ENCODE measurements at places on chromosomes 3 and 15. TPM values are rescaled to one million over a fixed set of nuclear protein-coding genes. Genes with fewer than 3 reads are reported as not detected.

- H3K4me3 ChIP-seq = no peak overlapping the region
- H3K27me3 ChIP-seq = no peaks in the 10 kb centered on the region
- H3K27ac ChIP-seq = peak overlapping the region; percentile 52
- H3K36me3 ChIP-seq = peaks cover 2% of the 10 kb centered on the region
- peaks cover 36% of the 10 kb centered on the region for H3K4me1 ChIP-seq
- no peak for DNase-seq
Measured at GRCh38 chr3:61522626-61523025, 38.7 kb upstream of the PTPRG start.

GRCh38 chr15:63986751-63987341 is 59.4 kb downstream of the DAPK2 start:
- no peak overlapping the region for H3K27ac ChIP-seq
- DNase-seq = peak; percentile 15
- no peak overlapping the region for H3K4me3 ChIP-seq

DNA sequence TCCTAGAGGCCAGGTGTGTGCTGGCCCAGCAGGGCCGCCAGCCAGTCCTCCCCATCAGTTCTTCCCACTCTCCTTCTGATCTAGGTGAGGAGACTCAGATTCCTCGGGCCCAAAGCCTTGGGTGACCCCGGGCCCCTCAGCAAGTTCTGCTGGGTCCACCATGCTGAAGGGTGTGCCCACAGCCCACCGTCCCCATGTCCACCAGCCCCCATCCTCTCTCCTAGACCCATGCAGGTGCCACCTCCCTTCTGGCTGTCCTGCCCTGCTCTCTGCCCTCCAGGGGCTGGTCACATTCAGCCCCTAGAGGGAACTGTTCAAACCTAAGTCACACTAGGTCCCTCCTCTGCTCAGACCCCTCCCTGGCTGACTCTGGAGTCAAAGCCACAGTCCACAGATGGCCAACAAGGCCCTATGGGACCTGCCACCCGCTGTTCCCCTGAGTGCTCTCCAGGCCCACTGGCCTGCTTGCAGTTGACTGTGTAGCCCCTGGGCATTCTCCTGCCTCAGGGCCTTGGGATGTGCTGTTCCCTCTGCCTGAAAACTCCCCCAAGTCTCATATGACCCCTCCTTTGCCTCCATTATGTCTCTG is 878 bp upstream of the TLR9 start:
- DNase-seq = peak; percentile 23
- H3K4me3 ChIP-seq = peak overlapping the region; percentile 21
- peaks cover 8% of the 10 kb centered on the region for H3K36me3 ChIP-seq

DNA sequence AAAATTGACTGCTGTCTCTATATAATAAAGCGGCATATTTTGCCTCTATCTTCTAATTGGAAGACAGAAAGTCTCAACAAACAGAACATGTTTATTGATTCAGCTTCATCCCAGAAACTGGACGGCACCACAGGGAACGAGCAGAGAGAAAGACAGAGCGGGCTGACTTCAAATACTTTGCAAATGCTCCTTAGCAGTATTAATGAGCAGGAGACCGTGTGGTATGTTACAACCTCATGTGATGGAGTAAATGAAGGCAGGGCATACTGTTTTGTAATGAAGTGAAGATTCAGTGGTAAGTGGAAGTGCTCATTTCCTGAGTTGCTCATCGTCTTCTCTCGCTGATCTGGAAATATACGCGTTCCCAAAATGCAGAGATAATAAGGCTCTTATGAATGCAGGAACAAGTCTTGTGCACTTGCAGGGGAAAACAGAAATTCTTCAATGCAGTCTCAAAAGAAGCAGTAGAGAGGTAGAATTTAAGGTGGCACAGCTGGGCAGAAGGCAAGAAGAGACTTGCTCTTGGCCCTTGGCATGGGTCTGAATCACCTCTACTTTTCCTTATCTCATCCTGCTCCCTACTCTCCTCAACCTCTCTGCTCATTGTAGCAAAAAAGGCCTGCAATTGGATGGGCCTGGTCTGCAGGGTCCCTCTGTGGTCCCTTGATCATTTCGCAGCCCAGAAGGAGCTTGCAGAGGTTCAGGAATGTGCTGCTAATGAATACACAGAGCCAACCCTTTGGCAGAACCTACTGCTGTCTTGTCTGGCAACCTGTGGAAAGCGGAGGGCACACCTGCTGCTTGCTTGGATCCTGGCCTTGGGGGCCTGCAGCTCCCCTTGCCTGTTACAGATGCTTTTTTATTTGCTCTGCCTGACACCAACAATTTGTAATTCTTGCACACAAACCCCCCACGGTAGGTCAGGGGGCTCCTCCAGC is 604.9 kb upstream of the CFAP20DC start:
- H3K27me3 ChIP-seq = peaks cover 1% of the 10 kb centered on the region
- H3K4me3 ChIP-seq = no peak overlapping the region
- no peak overlapping the region for H3K27ac ChIP-seq
- no peak for DNase-seq
- peaks cover 1% of the 10 kb centered on the region for H3K36me3 ChIP-seq
- H3K4me1 ChIP-seq = no peaks in the 10 kb centered on the region

GRCh38 chr15:80554560-80554959 is 140.6 kb upstream of the ABHD17C start:
- no peak overlapping the region for H3K4me3 ChIP-seq
- H3K36me3 ChIP-seq = no peaks in the 10 kb centered on the region
- DNase-seq = no peak
- H3K4me1 ChIP-seq = no peaks in the 10 kb centered on the region

- peak overlapping the region; percentile 77 for H3K27ac ChIP-seq
- peaks cover 49% of the 10 kb centered on the region for H3K4me1 ChIP-seq
- peaks cover 8% of the 10 kb centered on the region for H3K36me3 ChIP-seq
- H3K4me3 ChIP-seq = no peak overlapping the region
- no peak for DNase-seq
Measured at GRCh38 chr3:48474619-48475018, 28.1 kb downstream of the ATRIP start.

DNA sequence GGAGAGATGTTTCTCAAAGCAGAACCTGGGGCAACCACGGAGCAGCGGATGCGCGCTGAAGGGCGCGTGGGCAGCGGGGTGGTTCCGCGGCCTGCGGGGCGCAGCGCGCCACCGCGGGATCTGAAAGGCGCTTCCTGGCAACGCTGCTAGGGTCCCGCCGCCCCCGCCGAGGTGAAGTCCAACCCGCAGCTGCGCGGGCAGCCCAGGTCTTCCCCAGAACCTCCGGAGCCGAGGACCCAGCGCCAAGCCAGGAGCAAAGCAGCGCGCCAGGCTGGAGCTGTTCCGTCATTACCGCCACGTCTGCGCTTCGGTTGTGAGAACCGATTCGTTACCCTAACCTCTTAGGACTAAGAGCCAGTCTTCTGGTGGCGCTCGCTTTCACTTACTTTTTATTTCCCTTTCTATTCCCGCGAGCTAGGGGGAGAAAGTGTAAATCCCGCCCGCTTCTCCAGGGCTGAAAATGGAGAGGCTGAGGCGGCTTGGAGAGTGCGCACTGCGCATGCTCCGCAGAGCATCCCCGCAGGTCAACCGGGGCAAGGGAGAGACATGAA is 3.2 kb upstream of the GABRG3 start:
- no peak overlapping the region for H3K4me3 ChIP-seq
- peaks cover 16% of the 10 kb centered on the region for H3K27me3 ChIP-seq
- no peaks in the 10 kb centered on the region for H3K4me1 ChIP-seq
- H3K36me3 ChIP-seq = no peaks in the 10 kb centered on the region
- DNase-seq = no peak
- H3K27ac ChIP-seq = no peak overlapping the region

GRCh38 chr15:73620078-73620477 is 13.1 kb downstream of the NPTN start:
- no peak overlapping the region for H3K27ac ChIP-seq
- H3K4me3 ChIP-seq = no peak overlapping the region
- no peaks in the 10 kb centered on the region for H3K27me3 ChIP-seq
- H3K4me1 ChIP-seq = peaks cover 56% of the 10 kb centered on the region
- H3K36me3 ChIP-seq = no peaks in the 10 kb centered on the region

DNA sequence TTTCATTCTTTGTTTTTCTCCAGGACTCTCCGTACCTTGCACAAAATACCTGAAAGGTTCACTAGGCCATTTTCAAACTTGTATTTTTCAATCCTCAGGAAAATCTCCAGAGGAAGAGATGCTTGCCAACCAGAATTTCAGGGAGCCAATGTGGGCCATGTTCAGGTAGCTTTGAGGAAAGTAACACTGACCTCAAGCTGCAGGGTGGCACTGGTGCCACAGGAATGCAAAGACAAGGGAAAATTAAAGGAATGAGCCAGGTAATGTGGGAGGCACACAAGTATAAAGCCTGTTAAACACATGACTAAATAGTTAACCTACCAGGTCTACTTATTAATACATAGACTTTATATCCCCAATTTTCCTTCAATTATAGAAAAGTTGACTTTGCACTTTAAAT is 51.9 kb upstream of the GAP43 start:
- H3K27ac ChIP-seq = no peak overlapping the region
- no peaks in the 10 kb centered on the region for H3K36me3 ChIP-seq
- H3K27me3 ChIP-seq = peaks cover 10% of the 10 kb centered on the region
- no peaks in the 10 kb centered on the region for H3K4me1 ChIP-seq

DNA sequence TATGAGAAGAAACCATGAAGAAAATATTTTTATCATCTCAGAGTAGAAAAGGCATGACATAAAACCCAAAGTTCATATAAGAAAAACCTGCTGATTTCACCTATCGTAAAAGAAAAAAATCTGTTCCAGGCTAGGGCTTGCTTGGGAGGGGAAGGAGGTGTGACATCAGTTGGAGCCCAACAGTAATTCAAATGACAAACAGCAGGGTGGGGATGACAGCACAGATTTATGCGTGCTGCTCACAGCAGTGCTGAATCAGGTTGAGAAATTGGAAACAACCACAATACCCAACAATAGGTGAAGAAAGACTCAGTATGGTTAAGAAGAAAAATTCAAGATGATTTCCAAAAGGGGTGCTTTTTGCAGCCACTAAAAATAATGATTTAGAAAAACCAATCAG is 172.4 kb downstream of the PDE8A start:
- H3K4me3 ChIP-seq = no peak overlapping the region
- peak; percentile 12 for DNase-seq
- no peaks in the 10 kb centered on the region for H3K27me3 ChIP-seq

DNA sequence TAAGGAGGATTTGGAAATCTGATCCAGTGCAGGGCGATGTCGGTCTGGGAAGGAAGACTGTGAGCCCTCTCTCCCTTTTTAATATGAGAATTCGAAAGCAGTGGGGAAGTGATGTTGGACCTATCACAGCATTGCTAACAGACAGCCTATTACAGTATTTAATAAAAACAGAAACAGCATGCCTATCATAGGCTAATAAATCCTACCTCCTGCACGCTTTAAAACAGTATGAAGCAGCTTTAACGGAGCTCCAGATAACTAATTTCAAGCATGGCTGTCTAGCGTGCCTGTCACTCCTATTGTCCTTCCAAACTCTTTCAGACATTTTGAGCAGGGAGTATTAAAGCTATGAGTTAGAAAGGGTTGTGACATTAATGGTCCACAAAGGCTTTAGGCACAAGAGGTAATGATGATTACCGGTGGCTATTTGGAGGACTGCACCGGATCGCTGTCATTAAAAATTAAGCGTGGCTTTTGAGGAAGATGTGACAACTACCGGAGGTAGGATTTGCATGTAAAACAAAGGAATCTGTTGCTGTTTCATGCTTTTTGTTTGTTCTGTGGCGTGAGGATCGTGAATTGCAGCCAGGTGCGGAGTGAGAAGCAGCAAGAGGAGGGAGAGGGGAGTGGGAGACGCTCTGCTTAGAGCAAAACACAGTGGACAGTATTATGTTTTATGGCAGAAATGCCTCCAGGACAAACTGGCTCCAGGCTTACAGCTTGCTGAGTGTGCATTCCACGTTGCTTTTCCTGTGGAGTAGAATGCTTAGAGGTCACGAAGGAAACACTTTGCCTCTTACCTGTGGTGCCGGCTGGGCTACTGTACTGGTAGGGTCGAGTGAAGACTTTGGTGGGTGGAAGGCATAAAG is at the start of gene KCNMB2:
KCNMB2 (plus strand) TSS at position 226 of the 869 bp plus-strand sequence.
- no peak for DNase-seq
- H3K4me3 ChIP-seq = no peak within 1 kb of the TSS
- no peaks in the 10 kb centered on the region for H3K36me3 ChIP-seq
- no peak within 1 kb of the TSS for H3K27ac ChIP-seq
- peaks cover 52% of the 10 kb centered on the region for H3K27me3 ChIP-seq

DNA sequence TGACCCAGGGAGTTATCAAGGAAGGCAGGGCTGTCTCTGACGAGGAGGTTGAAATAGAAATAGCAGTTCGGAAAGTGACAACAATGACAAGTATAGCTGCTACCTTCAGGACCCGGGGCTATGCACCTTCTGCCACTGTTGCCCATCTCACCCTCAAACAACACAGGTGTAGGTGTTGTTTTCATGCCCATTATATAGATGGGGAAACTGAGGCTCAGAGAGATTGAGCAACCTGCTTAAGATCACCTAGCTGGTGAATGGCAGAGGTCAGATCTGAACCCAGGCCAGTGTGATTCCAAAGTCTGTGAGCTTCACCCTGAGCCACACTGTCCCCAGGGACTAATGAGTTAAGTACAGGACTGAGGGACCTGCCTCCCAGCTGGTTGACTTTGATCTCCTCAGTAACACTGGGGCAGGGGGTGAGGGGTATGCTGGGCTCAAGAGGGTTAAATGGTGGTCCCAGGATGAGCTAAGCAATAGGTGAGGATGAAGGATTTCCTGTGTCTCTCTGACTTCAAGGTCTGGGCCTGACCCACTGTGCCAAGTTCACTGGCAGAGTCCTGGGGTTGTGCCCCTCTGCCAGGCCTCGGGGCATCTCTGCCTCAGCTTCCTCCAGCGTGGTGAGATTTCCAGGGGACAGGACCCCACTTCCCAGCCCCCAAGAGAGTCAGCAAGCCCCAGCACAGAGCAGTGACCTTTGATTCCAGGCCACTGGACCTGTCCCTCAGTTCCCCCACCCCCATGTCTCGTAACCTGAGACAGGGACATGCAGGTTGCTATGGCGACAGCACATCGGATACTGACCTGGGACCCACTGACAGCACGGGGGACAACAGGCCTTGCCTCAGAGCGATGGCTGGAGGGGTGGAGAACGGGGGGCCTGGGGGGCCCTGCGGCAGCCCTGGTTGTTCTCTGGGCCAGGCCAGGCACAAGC is 35.0 kb downstream of the ATP2B2 start:
- no peak overlapping the region for H3K27ac ChIP-seq
- no peaks in the 10 kb centered on the region for H3K36me3 ChIP-seq
- H3K4me3 ChIP-seq = no peak overlapping the region

- no peaks in the 10 kb centered on the region for H3K36me3 ChIP-seq
- H3K4me1 ChIP-seq = no peaks in the 10 kb centered on the region
- no peak overlapping the region for H3K27ac ChIP-seq
- no peak for DNase-seq
- H3K4me3 ChIP-seq = no peak overlapping the region
Measured at GRCh38 chr3:155391551-155391958, 98.1 kb upstream of the STRIT1 start.

- H3K27ac ChIP-seq = no peak overlapping the region
- H3K27me3 ChIP-seq = peaks cover 19% of the 10 kb centered on the region
- DNase-seq = no peak
- H3K4me1 ChIP-seq = no peaks in the 10 kb centered on the region
- H3K4me3 ChIP-seq = no peak overlapping the region
Measured at GRCh38 chr15:82585072-82585471, 44.8 kb upstream of the RPS17 start.

- peak overlapping the region; percentile 56 for H3K4me3 ChIP-seq
- H3K27me3 ChIP-seq = peaks cover 13% of the 10 kb centered on the region
- H3K36me3 ChIP-seq = no peaks in the 10 kb centered on the region
- no peak for DNase-seq
- H3K4me1 ChIP-seq = peaks cover 10% of the 10 kb centered on the region
- H3K27ac ChIP-seq = peak overlapping the region; percentile 62
Measured at GRCh38 chr3:69353503-69353902, 32.4 kb downstream of the FRMD4B start.

Gene AMIGO3
- total RNA-seq = not detected

Gene PRRT3
- total RNA-seq = 8.1 TPM

Gene UTS2B
- not detected for total RNA-seq

Gene GNB4
- 0.88 TPM for total RNA-seq

Gene CAV3
- total RNA-seq = not detected

Gene SEMA5B
- total RNA-seq = not detected

Gene XCR1
- not detected for total RNA-seq

Gene SUCNR1
- total RNA-seq = not detected

Measured in activated CD4-positive, alpha-beta T cell treated with anti-CD3 and anti-CD28 coated beads for 36 hours (primary cell).